ENCODE measurements at places on chromosomes 7 and 10.

DNA sequence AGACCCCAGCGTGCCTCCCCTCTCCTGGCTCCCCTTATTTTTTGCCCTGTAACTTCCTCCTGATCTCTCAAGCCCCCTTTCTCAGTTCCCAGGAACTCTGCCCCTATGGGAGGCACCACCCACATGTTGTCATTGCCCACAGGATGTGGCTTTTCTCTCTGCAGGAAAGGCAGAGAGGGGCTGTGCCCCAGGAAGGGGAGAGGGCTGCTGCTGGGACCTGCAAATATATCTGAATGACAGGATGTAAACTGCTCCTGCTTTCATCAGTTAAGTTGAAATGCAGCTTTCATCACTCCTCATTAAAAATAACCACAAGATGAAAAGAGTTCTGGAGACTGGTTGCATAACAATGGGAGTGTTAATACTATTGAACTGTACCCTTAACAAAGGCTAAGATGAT is 103.3 kb downstream of the CLEC2L start:
- no peak for DNase-seq

DNA sequence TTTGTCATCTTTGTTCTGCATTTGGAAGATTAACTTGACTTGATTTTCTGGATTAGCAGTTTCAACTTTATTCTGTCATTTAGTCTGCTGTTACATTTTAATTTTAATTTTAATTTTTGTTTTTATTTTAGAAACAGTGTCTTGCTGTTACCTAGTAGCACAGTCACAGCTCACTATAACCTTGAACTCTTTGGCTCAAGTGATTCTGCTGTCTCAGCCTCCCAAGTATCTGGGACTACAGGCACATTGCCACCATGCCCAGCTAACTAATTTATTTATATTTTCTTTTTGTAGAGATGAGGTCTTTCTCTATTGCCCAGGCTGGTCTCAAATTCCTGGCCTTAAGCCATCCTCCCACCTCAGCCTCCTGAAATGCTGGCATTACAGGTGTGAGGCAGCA is 35.3 kb downstream of the PALS2 start:
- DNase-seq, result no peak

- DNase-seq, result no peak
These were observed 26.8 kb downstream of the WNT16 start for GRCh38 chr7:121355574-121355973.

GRCh38 chr7:24966802-24967201 is 13.2 kb downstream of the OSBPL3 start:
- no peak for DNase-seq

GRCh38 chr10:4043897-4044665 is 259.1 kb upstream of the KLF6 start:
- no peak for DNase-seq

DNA sequence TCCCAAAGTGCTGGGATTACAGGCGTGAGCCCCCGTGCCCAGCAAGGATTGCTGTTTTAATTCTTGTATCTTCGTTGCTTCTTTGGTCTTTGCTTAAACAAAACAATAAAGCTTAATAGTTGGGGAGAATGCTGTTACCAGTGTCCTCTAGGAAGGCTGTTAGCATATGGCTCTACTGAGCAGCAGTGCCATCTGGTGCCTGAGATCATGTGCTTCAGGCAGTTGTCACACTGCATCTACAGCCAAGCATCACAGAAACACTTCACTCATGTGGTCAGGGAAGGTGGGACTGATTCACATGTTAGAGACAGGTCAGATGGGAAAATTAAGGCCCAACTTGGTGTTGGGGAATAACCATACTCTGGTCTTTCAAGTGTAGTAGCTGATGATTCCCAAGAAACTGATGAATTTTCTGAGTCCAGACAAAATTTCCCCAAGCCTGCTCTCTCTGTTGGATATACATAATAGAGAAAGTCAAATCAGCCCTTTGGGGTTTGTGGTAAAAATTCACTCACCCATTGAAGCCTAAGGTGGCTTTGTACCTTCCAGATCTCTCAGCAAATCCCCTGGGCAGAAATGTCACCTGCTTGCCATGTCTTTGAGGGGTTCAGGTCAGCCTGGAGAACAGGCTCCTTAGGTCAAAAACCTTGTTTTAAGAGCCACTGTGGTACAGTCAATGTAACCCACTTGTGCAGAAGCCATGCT is 28.4 kb downstream of the UBE2D4 start:
- no peak for DNase-seq

- DNase-seq, result no peak
These were observed 99.4 kb downstream of the EBF3 start for GRCh38 chr10:129864601-129865126.

DNA sequence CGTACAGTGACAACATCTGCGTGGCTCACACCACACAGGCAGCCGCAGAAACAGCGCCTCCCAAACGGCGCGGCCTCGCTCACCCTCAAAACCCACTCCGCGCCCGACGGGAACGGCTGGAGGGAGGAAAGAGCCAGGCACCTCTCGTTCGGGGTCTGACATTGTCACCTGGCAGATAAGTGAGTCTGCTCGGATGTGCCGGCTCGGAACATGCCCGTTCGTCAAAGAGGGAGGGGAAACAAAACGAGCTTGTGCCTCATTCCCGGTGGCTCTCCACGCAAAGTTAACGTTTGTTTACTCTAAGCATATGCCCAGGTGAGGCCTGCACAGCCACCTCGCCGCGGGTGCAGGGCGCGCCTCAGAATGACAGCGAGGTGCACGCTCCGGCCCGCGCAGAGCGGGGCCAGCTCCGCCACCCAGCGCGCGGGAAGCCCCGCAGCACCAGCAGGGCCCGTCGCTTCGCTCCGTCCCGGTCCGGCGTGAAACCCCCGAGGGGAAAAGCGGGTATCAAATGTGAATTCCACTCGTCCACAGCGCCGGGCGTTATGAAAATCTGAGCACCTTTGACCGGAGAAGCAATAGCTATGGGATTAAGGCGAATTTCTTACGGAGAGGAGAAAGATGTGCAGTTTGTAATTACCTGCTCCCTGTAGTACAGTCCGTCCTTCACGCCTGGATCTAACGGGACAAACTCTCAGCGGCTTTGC is 13.1 kb downstream of the CNPY1 start:
- no peak for DNase-seq

- DNase-seq, result no peak
These were observed 37.0 kb upstream of the CCSER2 start for GRCh38 chr10:84291384-84291783.

GRCh38 chr10:35336084-35336831 is at the start of gene CCNY:
Gene CCNY, plus strand, starts transcription at chr10:35336509. Its CDS starts 545 bp downstream, at chr10:35337054.
- peak; percentile 63 for DNase-seq

DNA sequence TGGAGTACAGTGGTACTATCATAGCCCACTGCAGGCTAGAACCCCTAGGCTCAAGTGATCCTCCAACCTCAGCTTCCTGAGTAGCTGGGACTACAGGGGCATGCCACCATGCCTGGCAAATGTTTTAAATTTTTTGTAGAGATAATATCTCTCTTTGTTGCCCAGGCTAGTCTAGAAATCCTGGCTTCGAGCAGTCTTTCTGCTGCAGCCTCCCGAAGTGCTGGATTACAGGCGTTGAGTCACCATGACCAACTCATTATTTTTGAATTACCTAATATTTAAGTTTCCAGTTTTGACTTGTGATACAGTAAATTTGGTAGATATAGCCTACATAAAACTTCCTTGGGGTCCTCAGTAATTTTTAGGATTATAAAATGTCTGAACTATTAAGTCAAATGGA is 74.1 kb downstream of the RUNDC3B start:
- DNase-seq, result no peak

DNA sequence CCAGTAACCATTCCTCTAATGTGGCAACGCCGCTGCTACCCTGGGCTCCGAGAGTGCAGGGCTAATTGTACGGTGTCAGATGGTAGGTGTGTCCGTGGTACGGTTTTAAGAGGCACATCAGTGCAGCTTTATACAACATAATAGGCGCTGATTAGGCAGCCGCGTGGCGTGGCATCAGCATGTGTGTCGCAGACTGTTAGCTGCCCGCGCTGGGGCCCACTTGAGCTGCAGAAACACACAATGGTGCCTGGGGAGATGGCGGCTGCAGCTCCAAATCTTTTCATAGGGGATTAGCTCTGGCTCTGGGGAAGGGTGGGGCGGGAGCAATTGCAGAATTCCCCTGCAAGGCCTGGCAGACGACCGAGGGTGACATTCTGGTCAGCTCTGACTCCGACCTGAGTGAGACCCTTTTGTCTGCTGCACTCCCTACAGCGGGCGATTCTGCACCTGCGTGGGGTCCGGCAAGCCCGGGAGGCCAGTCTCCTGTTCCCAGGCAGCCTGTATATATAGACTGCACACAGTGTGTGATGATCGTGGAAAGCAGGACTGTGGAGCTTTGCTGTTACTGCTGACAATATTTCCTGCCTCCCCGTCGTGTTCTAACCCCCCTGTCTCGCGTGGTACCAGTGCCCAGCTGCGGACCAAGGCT is 722.7 kb upstream of the CELF2 start:
- DNase-seq, result no peak

DNA sequence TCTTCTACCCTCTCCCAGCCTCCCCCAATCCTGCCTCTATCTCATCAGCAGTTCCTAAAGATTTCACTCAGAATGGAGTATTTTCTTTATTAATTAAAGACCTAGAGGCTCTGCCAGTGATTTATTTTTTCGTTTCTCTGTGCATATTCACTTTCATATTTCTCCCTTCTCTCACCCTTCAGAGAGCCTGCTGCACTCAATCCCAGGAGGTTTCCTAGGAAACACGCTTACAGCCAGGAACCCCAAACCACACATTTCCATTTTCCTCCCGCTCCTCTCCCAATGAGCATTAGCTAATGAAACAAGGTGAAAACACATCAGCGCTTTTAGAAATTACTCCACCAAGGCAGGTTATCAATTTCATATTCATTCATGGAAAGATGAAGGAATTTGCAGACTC is 180.2 kb downstream of the FRMD4A start:
- DNase-seq, result no peak

DNA sequence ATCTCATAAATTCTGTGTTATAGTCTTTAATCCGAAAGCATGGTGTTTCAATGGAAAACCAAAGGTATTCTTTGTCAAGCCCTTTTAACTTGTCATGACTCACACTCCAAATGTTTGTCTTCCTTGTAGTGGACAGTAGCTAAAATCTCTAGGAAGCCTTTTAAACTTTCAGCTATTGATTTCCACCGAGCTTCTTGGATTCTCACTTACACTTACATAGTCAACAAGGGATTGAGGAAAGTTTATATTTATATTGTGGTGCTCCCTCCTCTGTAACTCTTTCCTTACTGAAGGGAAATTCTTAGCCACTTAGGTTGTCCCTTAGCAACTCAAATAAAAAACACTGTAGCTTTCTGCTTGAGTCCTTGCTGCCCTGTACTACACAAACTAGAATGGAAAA is 31.2 kb upstream of the GPR37 start:
- no peak for DNase-seq

- DNase-seq, result no peak
These were observed 370.8 kb downstream of the GRID1 start for GRCh38 chr10:85995791-85996190.

DNA sequence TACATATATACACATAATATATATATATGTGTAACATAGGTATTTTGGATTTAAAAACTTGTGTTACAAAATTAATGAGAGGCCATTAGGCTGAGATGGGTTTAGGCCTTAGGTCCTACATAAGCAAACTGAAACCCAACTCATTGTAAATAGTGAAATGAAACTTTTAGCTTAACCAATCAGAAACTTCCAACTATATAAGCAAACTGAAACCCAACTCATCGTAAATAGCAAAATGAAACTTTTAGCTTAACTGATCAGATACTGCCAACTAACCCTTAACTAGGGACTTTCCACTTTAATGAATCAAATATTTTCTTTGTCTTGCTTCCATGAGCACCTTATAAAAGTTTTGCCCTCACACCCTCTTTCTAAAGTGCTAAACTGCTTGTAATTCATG is 17.3 kb upstream of the SAMD9L start:
- DNase-seq, result no peak

GRCh38 chr7:158945519-158945918 is 89.2 kb downstream of the DYNC2I1 start:
- DNase-seq, result no peak

- no peak for DNase-seq
These were observed 213.8 kb downstream of the ZMYND11 start for GRCh38 chr10:349081-349480.

DNA sequence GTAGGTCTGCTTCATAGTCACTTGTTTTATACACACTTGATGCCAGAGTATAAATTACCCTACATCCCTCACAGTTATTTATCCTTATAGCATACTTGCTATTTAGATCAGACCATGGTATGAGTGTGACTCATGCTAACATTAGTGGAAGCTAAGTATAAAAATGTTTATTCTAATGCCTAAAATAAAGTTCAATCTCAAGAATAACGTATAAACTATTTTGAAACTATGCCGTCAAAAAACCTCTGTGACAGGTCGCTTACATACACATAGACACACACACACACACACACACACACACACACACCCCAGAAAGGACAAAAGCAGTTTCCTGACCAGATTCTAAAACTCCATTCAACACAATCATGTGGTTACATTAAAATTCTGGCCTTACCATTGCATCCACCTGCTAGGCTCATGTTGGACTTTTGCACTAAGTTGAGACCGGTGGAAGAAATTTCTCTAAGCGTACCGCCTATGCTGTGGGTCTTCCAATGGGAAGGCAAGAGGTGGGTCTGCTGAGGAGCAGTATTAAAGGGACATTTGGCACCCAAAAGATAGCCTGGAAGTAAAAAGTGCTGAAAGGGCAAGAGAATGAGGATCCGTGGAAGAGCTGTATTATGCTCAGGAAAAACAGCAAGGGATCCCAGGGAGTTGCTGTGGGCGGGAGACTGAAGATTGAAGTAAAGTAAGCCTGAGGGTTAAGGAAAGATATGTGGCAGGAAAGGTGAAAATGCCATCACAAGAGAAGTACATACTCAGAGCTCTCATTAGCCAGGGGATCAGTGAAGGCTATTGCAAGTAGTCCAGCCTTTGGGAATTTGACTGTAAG is 5.0 kb downstream of the FOXP2 start:
- no peak for DNase-seq

- no peak for DNase-seq
These were observed 18.4 kb downstream of the TRIM24 start for GRCh38 chr7:138478499-138478908.

GRCh38 chr10:132371641-132372081 is 25.3 kb upstream of the PWWP2B start:
- DNase-seq, result no peak

DNA sequence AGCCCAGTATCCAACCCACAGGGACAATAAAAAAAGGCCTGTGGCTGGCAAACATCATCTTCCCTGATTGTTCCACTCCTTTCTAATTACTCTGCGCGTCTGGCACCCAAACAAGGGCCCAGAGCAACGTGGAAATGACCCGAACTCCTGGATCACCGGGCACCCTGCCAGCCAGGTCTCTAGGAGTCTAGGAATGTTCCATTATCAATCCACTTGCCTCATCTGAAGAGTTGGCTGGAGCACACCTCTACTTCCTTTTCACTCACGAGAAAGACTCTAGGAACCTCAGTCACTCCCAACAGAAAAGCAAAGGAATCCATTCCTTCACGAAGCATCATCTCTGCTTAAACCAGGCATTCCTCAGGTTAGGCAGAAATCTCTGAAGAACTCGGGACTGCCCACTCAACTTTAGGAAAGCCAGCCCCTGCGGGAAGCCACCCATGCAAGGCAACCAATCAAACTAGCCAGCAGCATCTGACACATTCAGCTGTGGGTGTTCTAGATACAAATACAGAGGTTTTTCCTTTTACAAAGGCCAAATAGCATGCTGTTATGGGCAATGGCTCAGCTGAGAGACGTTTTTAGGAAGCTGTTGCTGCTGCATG is 37.7 kb downstream of the ATXN7L1 start:
- DNase-seq, result no peak

- no peak for DNase-seq
These were observed 38.3 kb downstream of the PRTFDC1 start for GRCh38 chr10:24914148-24914547.

GRCh38 chr7:151367284-151367683 is 25.7 kb downstream of the NUB1 start:
- DNase-seq, result no peak
